ENCODE measurements at places on chromosomes 2 and 18. TPM values are rescaled to one million over a fixed set of nuclear protein-coding genes. Genes with fewer than 3 reads are reported as not detected.

Gene SIGLEC15
- not detected for total RNA-seq

Gene STK17B
- total RNA-seq = 389 TPM

Gene AGXT
- not detected for total RNA-seq

Gene NRP2
- 0.26 TPM for total RNA-seq

Gene COL3A1
- total RNA-seq = 0.23 TPM

Gene C2orf80
- total RNA-seq = not detected

Gene POTEF
- total RNA-seq = not detected

Gene PSTPIP2
- total RNA-seq = 16.1 TPM
